Thymus (tissue), 14 donors: ENCODE measurements at places on chromosomes 1 and 21. TPM values are rescaled to one million over a fixed set of nuclear protein-coding genes. Genes with fewer than 3 reads are reported as not detected.

- H3K4me3 ChIP-seq: no peak overlapping the region
- H3K4me1 ChIP-seq: no peaks in the 10 kb centered on the region
- no peak for DNase-seq
- H3K27me3 ChIP-seq: no peaks in the 10 kb centered on the region
- no peaks in the 10 kb centered on the region for H3K36me3 ChIP-seq
Observed at GRCh38 chr1:48114596-48115382, 107.7 kb upstream of the SLC5A9 start.

DNA sequence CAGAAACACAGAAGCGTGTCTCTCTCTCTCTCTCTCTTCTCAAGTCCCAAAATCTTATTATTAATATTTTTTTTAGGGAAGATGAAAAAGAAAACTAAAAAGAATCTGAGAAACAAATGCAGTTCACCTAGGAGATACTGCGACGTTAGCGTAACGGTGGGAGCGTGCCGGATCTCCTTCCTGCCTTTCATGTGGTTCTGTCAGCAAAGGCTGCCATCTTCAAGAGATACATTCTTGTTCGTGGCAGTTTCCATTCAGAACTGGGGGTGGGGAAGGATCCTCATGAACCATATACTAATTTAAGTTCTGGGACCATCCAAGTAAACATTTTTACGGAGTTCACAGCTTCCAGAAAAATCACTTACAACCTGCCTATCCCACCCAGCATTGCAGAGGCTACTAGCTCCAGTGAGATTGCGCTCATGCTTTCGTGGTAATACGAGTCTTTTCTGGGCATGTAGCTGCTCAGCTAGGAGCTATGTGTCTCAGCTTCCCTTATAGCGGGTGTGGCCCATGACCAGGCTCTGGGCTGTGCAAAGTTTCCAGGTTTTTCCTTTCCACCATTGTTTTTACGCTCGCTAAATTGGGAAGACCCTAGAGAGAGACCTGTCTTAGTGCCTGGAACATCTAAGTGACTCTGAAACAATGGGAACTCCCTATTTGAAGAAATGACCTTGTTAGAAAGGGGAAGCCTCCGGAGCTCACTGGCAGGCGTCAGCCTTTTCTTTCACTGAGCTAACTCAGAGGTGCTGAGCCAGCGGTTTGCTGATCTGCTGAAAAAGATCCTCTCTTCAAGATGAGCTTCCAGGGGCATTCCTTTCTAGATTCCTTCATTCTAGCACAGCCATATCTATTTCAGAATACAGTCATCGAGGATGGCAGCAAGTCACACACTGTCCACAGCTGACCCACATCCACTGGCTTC is 17.3 kb downstream of the SLAMF1 start:
- DNase-seq: peak; percentile 93
- H3K4me1 ChIP-seq: peaks cover 95% of the 10 kb centered on the region
- H3K27me3 ChIP-seq: no peaks in the 10 kb centered on the region
- peak overlapping the region; percentile 96 for H3K27ac ChIP-seq

ETV3L gene
- total RNA-seq: 0.14 TPM

GJA4 gene
- 3.8 TPM for total RNA-seq

DNA sequence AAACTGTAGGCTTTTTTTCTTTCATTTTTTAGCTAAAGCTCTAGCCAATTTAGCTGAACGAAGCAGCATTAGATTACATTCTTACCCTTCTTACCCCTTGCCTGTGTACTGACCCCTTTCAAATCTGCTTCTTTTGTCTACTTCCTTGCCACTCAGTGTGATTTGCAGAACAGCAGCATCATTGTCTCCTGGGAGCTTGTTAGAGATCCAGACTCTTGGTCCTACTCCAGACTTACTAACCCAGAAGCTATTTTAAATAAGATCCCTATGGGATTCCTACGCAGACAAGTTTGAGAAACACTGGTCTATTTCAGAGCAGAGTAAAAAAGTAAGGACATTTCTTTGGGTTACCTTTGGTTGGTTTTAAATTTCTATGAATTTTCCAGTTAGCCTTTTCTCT is 13.8 kb downstream of the LRRC39 start:
- H3K27me3 ChIP-seq: no peaks in the 10 kb centered on the region
- no peak overlapping the region for H3K4me3 ChIP-seq
- DNase-seq: no peak
- no peaks in the 10 kb centered on the region for H3K4me1 ChIP-seq
- H3K27ac ChIP-seq: no peak overlapping the region

- no peak for DNase-seq
- no peaks in the 10 kb centered on the region for H3K27me3 ChIP-seq
- peaks cover 71% of the 10 kb centered on the region for H3K36me3 ChIP-seq
- no peak overlapping the region for H3K4me3 ChIP-seq
- H3K4me1 ChIP-seq: peaks cover 9% of the 10 kb centered on the region
Observed at GRCh38 chr1:150967936-150968335, 6.7 kb downstream of the CERS2 start.

TTC24 gene
- total RNA-seq: 12.9 TPM

- no peaks in the 10 kb centered on the region for H3K27me3 ChIP-seq
- DNase-seq: no peak
- no peak overlapping the region for H3K27ac ChIP-seq
- H3K4me3 ChIP-seq: no peak overlapping the region
Observed at GRCh38 chr1:4165686-4166300, 265.7 kb upstream of the C1orf174 start.

TEDDM1 gene
- total RNA-seq: not detected

DNA sequence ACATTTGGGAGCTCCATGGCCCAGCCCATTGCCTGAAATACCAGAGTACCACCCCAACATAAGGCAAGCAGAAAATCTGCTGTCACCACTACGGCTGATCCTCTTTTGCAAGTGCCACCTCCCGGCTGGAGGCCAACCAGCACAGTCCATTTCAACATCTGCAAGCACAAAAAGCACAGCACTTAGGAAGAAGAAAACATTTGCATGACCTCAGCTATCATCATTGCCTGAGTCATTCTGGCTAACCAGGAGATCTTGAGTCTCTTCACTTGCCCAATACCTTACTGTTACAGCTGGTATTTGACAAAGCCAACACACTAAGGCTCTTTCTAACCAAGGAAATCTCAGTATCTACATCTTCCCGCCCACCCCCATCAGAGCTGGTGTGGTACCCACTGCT is 55.9 kb downstream of the NEK7 start:
- H3K4me3 ChIP-seq: no peak overlapping the region
- H3K4me1 ChIP-seq: no peaks in the 10 kb centered on the region
- DNase-seq: no peak
- no peaks in the 10 kb centered on the region for H3K27me3 ChIP-seq

NUP210L gene
- total RNA-seq: 0.14 TPM

- H3K4me3 ChIP-seq: no peak overlapping the region
- H3K36me3 ChIP-seq: no peaks in the 10 kb centered on the region
- H3K27me3 ChIP-seq: no peaks in the 10 kb centered on the region
Observed at GRCh38 chr1:169959686-169960085, 66.0 kb upstream of the SCYL3 start.

DNA sequence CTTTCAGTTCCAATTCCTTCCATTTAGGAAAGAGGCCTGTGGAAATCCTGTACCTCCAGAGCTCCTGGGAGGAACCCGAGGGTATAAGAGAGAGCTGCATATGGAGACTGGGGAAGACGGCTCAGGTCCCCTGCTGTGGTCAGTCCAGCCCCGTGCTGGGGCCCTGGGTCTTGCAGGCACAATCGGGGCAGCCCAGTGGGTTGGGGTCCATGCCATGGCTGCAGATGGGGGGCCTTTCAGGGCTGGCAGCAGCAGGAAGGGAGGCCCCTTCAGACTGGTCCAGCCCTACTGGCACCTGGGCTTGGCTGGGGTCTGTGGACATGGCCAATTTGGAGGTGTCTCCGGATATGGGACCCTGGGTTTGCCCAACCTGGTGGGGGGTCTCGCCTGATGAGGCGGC is 18.2 kb downstream of the HTR6 start:
- DNase-seq: no peak
- no peak overlapping the region for H3K27ac ChIP-seq
- no peaks in the 10 kb centered on the region for H3K4me1 ChIP-seq
- H3K36me3 ChIP-seq: no peaks in the 10 kb centered on the region
- no peak overlapping the region for H3K4me3 ChIP-seq

- H3K36me3 ChIP-seq: no peaks in the 10 kb centered on the region
- no peaks in the 10 kb centered on the region for H3K27me3 ChIP-seq
- H3K4me1 ChIP-seq: peaks cover 19% of the 10 kb centered on the region
- H3K4me3 ChIP-seq: no peak overlapping the region
- no peak for DNase-seq
- no peak overlapping the region for H3K27ac ChIP-seq
Observed at GRCh38 chr1:206011057-206011456, 7.9 kb upstream of the RAB7B start.

INKA2 gene
- 1.4 TPM for total RNA-seq
